Esophagus muscularis mucosa (tissue), 4 donors: ENCODE measurements at places on chromosomes 12 and 14.

GRCh38 chr12:23088594-23088993, 463.6 kb downstream of the ETNK1 start:
- no peak for DNase-seq
- H3K27ac ChIP-seq: no peak overlapping the region
- no peak overlapping the region for H3K4me3 ChIP-seq
- H3K27me3 ChIP-seq: no peaks in the 10 kb centered on the region
- no peaks in the 10 kb centered on the region for H3K4me1 ChIP-seq

GRCh38 chr12:113477171-113477841, 5.6 kb upstream of the LHX5 start:
- no peak overlapping the region for H3K4me3 ChIP-seq
- no peaks in the 10 kb centered on the region for H3K36me3 ChIP-seq
- peaks cover 8% of the 10 kb centered on the region for H3K4me1 ChIP-seq
- H3K27me3 ChIP-seq: peaks cover 100% of the 10 kb centered on the region
- no peak for DNase-seq

DNA sequence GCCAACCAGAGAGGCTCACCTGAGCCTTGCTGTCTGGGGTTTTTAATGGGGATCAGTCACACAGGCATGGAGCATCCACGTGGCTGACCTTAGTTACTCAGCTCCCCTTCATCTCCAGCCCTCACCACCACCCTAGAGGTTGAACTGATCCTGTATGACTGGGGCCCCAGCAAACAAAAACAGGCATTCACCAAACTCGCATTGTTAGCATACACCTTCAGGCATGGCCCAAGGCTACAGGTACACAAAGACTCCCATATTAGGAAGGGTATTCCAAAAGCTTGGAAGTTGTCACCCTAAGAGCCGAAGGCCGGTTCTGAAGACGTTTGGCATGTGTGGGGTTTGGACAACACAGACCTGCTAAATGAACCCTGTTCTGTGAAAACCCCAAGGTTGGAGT, 10.0 kb downstream of the DNAH10 start:
- no peak overlapping the region for H3K27ac ChIP-seq
- no peaks in the 10 kb centered on the region for H3K36me3 ChIP-seq
- H3K4me1 ChIP-seq: no peaks in the 10 kb centered on the region
- H3K4me3 ChIP-seq: no peak overlapping the region
- H3K27me3 ChIP-seq: no peaks in the 10 kb centered on the region

DNA sequence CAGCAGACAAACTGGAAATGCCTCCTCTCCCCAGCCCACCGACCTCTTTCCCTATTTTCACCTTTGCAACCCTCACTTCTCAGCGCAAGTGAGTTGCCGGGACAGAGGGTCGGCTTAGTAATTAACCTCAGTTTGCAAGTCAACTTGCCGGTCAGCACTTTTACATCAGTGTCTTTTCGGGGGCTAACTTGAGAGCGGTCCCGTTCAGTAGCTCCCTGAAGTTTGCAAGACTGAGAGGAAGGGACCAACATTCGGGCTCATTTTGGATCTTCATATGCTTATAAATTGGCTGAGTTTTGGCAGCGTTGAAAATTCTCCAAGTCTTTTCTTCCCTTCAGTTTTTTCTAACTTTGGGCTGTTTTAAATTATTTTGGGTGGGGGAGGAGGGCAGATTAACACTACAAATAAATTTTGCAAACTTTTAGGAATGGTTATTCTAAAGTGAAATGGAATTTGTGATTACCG, 846 bp downstream of the BRMS1L start:
- no peak for DNase-seq
- H3K4me3 ChIP-seq: peak overlapping the region; percentile 97
- H3K27ac ChIP-seq: peak overlapping the region; percentile 100
- peaks cover 5% of the 10 kb centered on the region for H3K36me3 ChIP-seq
